ENCODE measurements at places on chromosomes 3 and 15. TPM values are rescaled to one million over a fixed set of nuclear protein-coding genes. Genes with fewer than 3 reads are reported as not detected.

The GOLGA6L9 gene
- 6.6 TPM for polyA plus RNA-seq

DNA sequence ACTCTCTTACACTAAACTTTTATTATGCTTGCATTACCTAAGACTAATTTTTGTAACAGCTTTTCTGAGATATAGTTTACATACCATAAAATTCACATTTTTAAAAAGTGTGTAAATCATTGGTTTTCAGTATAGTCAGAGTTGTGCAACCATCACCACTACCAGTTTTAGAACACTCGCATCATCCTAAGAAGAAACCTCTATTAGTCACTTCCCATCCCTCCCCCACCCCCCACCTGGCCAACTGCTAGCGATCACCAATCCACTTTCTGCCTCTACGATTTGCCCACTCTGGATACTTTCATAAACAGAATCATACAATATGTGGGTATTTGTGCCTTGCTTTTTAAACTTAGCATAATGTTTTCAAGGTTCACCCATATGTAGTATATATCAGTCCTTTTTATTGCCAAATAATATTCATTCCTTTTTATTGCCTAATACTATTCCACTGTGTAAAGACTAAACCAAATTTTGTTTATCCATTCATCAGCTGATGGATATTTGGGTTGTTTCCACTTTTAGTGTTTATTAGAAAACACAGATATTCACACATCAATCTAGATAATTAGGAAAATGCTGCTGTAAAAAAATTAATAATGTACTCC, 23.0 kb downstream of the UBP1 start:
- DNase-seq: no peak

DNA sequence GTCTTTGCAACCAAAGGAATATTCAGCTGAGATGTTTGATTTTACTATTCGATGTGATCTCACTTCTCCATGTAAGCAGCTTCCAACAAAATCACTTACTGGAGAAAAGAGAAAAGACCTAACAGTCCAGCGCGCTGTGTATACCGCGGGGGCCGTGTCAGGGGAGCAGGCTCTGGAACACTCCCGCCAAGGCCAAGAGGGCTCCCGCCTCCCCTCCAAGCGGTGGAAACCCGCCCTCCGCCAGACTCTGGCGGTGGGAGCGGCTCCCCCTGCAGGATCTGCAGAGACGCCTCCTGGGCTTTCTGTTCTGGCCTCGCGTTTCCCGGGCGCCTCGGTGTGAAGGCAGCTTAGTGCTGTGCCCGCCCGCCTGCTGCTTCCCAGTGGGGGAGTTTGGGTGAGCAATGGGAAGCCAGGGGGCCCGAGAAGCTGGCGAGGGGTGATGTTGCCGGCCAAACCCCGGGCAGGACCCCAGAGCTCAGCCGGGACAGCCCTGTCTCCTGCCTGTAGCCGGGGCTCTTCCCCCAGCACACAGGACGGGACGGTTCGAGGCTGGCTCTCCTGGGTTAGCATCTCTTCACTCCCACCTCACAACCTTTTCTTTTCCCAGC, 36.3 kb downstream of the CHST14 start:
- peak; percentile 85 for DNase-seq

GRCh38 chr3:169131690-169132464, 531.6 kb downstream of the MECOM start:
- no peak for DNase-seq

- no peak for DNase-seq
These were observed 441.3 kb downstream of the TBL1XR1 start for GRCh38 chr3:176755977-176756376.

Data from renal pelvis (tissue), 12 donors.